ENCODE measurements at places on chromosomes 13 and 19.

GRCh38 chr19:2305452-2306280 lies 2.3 kb downstream of the LINGO3 start:
- DNase-seq = no peak

DNA sequence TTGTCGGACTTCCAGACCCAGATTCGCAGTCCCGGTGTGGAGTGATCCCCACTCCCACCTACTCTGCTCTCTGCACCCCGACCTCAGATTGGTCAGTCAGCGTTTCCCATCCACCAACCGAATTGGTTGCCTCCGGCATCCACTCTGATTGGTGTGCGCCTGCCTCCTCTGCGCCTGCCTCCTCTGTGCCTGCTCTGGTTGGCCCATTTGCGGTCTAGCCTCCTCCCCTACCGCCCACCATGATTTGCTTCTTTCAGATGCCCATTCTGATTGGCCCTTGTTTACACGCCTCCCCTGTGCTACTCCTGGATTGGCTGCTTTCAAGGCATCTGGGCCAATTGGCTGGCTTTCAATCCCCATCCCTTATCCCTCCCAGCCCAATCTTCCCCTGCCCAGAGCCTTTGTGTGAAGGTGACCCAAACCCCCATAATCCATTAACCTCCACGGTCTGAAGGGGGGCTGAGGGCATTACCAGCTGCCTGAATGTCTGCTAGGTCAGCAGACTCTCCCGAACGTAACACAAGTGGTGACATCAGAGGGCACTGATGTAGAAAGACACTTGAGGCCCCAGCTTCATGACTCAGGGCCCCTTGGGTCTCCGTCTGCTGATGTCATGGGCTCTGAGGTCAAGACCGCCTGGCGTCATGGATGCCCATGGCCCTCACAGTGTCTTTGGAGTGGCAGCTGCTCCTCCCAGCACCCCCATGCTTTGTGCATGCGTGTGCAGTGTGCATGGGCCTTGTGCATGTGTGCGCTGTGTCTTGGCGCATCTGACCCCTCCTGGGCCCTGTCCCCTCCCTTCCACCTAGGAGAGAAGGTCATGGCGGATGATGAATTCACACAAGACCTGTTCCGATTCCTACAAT lies 80.4 kb downstream of the MAP4K1 start:
- DNase-seq = peak; percentile 15

GRCh38 chr19:30297969-30298368 lies 74.2 kb upstream of the ZNF536 start:
- no peak for DNase-seq

- DNase-seq = no peak
Observed at GRCh38 chr13:110262508-110263291, 44.3 kb downstream of the COL4A1 start.

- no peak for DNase-seq
Observed at GRCh38 chr13:110590577-110590976, 24.8 kb upstream of the NAXD start.

- no peak for DNase-seq
Observed at GRCh38 chr13:41013835-41014234, 5.3 kb downstream of the ELF1 start.

- DNase-seq = no peak
Observed at GRCh38 chr19:49932731-49933131, 3.4 kb upstream of the NUP62 start.

- no peak for DNase-seq
Observed at GRCh38 chr13:32624441-32624840, 38.2 kb downstream of the PDS5B start.

DNA sequence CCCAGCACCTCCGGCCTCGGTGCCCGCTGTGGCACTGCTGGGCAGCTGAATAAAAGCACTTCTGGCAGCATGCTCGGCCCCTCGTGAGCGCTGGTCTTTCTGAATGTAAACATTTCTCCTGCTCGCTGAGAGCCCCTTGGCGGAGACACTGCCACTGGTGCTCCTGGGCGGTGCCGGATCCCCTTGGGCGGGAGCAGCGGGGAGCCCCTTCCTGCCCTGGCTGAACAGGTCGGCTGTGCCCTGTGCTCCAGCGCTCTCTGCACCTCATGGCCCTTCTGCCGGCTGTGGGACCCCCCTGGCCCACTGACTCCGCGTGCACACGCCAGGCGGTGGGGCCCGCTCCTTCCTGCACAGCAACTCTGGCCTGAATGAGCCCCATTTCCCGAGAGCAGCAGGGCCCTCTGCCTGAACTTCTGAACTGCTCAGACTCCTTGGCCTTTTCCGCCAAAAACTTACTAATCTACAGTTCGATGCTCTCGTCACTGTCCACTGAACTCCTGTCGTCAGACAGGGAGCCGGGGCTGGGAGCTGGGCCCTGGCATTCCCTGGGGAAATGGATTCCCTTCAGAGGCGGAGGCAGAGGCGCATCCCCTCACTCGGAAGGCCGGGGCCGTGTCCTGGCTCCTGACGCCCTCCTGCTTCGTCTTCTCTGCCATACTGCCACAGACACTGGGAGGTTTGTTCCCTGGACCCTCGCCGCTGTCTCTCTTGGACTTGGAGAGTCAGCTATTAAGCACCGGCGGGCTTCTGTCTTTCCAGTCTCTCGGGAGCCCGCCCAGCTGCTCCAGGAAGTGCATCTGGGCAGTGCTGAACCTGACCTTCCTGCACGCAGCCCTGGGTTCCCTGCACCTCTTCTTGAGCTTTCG lies 14.2 kb downstream of the RB1 start:
- no peak for DNase-seq

DNA sequence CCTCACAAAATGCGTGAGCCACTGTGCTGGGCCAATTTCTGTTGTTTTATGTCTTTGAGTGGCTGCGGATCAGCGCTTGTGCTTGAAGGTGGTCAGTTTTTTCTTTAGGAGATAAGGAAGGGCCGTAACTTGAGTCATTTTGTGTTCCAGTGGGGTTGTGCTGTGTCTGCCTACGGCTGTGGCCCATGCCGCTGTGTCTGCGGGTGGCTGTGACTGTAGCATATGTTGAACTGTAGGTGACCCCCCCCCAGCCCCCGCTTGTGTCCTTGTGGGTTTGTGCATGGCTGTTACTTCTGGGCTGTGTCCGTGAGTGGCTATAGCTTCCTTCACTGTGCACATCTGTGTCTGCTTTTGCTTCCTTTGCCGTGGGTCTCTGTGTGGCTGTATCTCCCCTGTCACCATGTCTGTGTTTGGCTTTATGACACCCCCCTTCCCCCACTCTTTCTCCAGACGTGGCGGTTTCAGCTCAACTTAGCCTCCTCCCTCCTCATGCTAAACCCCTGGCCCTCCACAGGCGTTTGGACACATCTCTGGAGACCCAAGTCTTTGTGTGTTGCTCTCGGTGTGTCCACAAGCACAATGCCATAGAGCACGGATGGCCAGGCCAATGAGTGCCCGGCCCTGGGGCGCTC lies 675 bp downstream of the PPP1R14A start:
- peak; percentile 41 for DNase-seq

- no peak for DNase-seq
Observed at GRCh38 chr19:54312436-54313377, at the start of gene LILRA5. LILRA5 (minus strand) TSS chr19:54313166; CDS start chr19:54313019, 147 bp downstream.

GRCh38 chr13:25190771-25191170 lies 18.7 kb upstream of the AMER2 start:
- no peak for DNase-seq

DNA sequence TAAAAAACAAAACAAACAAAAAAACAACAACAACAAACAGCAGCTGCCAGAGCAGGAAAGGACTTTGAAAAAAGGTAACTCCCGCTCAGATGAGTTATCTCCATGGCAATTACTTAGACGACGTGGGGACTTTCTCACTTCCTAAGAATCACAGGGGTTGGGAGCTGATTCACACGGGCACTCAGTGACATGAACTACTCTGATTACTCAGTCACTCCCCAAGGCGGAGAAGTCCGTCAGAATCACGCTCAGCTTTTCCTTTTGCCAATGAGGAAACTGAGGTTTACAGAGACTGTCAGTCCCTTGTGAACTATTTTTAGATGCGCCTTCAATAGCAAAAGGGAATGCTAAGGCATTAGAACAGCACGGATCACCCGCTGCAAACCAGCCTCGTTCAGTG lies 32.3 kb upstream of the MATK start:
- no peak for DNase-seq

DNA sequence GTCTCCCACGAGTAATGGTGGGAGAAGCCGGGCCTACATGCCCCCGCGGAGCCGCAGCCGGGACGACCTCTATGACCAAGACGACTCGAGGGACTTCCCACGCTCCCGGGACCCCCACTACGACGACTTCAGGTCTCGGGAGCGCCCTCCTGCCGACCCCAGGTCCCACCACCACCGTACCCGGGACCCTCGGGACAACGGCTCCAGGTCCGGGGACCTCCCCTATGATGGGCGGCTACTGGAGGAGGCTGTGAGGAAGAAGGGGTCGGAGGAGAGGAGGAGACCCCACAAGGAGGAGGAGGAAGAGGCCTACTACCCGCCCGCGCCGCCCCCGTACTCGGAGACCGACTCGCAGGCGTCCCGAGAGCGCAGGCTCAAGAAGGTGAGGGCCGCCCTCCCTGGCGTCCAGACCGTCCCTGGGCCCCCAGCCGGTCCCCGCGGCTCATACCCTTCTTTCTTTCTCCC lies 1.4 kb upstream of the USF2 start:
- peak; percentile 63 for DNase-seq

DNA sequence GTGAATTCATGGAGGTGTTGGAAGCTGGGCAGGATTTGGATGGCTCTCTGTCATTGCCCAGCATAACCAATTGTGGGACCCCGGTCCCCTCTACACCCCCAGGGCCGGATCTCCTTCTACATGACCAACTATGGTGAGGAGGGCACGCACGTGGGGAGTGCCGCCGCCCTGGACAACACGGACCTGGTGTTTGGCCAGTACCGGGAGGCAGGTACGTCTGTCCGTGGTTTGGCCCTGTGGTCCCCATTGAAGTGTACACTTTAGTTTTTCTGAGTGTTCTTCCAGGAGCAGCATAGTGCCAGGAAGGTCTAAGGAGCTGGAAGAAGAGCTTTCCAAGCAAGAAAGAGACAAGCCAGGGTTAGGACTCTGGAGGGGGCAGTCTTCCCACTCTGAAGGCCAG lies 13.2 kb downstream of the B3GNT8 start:
- DNase-seq = no peak

DNA sequence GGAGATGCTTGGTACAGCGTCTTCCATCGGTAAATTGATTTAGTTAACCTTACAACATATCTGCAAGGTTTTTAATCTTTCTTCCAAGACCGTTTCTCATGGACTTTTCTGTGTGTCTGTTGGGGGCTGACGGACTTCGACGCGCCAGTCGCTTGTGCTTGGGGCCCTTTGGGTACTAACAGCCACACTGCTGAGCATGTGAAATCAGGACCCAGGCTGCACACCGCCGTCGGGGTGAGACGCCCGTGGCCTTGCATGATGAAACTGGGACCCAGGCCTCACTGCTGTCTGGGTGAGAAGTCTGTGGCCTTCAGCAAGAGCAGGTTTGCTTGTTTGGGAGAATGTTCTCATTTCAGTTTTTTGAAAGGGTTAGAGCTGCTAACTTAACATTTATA lies 9.8 kb downstream of the ATP4B start:
- no peak for DNase-seq

DNA sequence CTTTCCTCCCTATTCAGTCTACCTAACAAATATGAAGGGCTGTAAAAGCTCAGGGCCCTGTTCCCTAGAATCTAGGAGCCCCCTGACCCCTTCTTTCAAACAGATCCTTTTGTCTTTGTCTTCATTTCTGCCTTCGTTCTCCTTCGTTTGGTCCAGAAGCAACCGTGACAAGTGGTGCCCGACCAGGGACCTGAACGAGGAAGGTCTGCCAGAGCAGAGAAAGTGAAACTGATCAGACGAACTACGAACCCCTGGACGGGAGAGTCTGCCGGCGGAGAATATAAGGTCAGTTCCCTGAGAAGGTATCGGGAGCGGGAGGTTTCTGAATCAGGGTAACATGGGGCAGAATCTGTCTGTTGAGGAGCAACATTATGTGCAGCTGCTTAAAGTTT lies 751 bp downstream of the ERVK3-1 start:
- DNase-seq = no peak

DNA sequence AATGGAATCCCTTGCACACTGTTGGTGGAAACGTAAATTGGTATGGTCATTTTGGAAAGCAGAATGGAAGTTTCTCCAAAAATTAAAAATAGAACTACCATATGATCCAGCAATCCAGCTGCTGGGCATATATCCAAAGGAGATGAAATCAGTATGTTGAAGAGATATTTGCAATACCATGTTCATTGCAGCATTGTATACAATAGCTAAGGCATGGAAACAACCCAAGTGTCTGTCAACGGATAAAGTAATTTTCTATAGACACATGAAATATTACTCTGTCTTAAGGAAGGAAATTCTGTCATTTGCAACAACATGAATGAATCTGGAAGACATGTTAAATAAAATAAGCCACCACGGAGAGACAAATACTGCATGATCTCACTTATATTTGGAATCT lies 124.7 kb downstream of the GPC5 start:
- DNase-seq = no peak

GRCh38 chr13:23716401-23716800 lies 146.2 kb downstream of the TNFRSF19 start:
- no peak for DNase-seq

- no peak for DNase-seq
Observed at GRCh38 chr13:86403181-86403580, 604.0 kb upstream of the SLITRK6 start.

DNA sequence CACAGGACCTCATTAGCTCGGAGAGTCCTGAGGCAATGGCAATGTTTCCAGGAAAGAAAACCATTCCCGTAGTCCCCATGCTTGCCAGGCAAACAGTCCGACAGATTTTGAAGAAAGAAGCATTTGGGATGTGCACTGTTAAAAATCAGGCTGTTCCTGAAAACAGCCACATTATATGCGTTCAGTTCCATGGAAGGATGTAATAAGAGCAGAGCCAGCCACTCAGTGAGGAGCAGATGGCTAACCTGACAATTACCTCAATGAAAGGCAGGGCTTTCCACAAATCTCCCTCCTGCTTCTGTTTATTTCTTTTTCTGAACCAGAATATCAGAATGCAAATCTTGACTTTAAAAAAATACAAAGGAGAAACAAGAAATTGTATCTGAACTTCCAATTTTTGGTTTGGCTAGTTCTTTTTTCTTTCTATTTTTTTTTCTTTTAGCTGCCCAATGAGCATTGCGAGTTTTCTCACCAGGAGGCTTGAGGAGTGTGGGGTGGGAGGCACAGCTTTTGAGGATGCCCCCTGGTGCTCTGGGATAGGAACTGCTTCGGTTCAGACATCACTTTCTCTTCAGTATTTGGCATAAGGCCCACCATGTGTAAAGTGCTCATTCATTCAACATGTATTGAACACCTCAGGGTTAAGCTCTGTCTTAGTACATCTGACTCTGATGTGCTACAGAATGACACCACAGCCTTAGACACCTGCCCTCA lies 124.2 kb downstream of the TBC1D4 start:
- peak; percentile 83 for DNase-seq

Data from GM23338 (cell line).